Fibroblast of skin of abdomen (primary cell): ENCODE measurements at places on chromosomes 6 and 20.

DNA sequence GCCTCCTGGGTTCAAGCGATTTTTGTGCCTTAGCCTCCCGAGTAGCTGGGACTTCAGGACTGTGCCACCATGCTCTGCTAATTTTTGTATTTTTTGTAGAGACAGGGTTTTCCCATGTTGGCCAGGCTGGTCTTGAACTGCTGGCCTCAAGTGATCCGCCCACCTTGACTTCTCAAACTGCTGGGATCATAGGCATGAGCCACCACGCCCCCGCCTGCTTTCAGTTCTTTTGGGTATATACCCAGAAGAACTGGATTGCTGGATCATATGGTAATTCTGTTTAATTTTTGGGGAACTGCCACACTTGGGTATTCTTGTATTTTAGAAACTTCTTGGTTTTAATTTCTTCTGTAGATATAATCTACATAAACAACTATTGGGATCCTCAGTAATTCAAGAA is 17.0 kb downstream of the CDS2 start:
- no peak for DNase-seq

DNA sequence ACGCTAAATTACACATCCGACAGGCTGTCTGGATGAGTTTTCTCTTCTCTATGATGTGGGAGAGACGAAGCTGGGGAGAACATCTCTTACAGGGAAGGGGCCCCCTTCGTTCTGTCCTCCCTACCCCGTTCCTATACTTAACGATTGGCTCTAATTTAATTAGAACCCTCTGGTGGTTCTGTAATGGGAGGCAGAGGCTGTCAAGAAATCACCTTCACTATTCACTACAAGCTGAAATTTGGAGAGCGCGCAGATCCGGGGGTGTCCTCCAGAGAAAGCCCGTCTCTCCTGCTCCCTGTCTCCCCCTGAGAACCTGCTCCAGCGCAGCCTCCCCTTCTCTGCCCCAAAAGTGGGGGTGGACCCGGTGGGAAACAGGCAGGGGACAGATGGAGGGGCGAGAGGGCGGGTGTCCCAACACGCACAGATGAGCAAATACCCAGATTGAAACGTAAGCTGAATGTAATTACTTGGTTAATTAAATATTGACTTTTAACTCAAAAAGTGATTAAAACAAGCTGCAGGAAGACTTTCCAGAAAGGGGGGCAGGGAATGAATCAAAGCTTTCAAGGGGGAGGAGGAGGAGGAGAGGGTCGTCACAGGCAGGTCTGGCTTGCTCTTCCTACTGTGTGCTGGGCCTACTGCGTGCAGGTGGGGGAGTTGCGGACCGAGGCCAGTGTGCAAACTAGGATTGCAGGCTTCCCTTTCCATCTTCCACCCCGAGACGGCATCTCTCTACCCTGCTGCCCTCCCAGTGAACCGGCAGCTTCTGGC is 1.3 kb downstream of the SULF2 start:
- DNase-seq = no peak

DNA sequence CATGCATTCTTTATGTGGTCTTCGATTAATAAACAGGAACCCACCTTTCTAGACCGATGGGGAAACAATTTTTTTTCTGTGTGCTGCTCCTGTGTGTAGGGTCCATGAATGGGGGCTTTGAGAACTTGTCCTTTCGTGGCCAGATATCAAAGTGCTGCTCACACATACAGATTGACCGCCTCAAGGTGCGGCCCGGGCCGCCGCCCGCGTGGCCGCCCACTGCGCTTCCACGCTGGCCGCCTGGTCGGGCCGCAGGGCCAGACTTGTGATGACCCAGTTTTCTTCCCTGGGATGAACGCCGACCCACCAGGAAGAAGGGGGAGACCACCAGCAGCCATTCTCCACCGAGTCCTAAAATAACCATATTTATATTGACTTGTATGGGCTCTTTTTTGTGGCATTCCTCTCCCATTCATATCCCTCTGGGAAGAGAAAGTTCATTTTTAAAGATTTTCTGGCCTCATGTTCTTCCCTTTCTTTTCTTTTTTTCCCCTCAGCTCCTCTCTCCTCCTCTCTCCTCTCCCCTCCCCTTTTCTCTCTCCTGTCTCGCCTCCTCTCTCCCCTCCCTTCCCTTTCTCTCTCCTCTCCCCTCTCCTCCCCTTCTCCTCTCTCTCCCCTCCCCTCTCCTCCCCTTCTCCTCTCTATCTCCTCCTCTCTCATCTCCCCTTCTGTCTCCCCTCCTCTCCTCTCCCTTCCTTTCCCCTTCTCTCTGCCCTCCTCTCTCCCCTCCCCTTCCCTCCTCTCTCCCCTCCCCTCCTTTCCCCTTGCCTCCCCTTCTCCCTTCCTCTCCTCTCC is 264.8 kb upstream of the SUPT3H start:
- no peak for DNase-seq

DNA sequence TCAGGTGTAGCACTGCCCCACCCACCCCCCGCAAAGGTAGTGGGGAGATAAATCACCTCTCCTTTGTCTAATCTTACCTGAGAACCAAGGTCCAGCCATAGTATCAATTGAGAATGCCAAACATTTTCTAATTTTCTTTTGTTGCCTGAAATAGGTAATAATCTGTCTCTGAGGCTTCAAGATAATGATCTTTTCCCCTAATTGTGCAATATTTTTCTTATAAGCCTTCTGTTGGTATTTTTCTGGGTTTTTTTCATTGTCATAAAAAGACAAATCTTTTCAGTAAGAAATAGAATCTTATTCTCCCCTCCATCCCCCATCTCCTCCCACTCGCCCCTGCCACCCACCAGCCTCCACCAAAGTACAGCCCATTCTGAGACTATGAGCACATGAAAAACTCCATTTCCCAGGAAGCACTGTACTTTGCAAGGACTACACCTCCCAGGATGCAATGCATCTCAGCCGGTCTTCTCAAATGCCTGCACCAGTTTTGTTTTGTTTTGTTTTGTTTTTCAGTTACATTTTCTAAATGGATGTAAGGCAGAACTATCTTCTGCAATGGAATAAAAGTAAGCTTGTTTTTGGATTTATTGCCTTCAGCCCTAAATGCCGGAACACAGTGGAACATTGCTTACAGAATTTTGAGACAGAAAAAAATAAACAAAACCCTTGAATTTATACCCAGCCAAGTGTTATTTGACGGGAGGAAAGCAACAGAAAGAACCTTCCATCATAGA is 268.0 kb downstream of the TFAP2A start:
- peak; percentile 4 for DNase-seq

- DNase-seq = no peak
Measured at GRCh38 chr6:156556811-156557210, 220.4 kb upstream of the ARID1B start.

- no peak for DNase-seq
Measured at GRCh38 chr20:4794846-4795245, 73.1 kb downstream of the PRND start.

DNA sequence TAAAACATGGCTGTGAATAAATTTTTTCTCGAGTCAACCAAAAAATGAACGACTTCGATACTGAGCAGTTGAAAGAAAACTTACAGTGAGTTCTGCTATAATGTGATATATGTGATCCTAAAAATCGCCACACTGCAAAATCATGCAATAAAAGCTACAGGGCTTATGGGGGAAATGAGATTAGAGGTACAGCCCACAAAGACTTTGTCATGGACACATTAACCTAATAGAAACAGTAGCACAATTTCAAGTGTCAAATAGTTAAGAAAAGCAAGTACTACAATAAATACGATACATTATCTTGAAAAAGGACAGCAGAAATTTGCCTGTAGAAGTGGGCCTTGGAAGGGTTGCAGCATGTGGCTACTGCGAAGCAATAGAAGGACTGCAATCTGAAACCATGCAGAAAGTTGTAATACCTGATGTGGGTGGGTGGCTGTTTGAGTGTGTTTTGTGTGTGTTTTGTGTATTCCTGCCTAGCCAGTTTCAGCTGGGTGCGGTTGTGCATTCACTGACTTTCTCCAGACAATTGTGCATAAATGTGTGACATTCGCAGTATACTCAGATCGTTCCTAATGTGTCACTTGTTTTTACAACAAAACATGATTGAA is 79.1 kb downstream of the RPP40 start:
- DNase-seq = no peak

DNA sequence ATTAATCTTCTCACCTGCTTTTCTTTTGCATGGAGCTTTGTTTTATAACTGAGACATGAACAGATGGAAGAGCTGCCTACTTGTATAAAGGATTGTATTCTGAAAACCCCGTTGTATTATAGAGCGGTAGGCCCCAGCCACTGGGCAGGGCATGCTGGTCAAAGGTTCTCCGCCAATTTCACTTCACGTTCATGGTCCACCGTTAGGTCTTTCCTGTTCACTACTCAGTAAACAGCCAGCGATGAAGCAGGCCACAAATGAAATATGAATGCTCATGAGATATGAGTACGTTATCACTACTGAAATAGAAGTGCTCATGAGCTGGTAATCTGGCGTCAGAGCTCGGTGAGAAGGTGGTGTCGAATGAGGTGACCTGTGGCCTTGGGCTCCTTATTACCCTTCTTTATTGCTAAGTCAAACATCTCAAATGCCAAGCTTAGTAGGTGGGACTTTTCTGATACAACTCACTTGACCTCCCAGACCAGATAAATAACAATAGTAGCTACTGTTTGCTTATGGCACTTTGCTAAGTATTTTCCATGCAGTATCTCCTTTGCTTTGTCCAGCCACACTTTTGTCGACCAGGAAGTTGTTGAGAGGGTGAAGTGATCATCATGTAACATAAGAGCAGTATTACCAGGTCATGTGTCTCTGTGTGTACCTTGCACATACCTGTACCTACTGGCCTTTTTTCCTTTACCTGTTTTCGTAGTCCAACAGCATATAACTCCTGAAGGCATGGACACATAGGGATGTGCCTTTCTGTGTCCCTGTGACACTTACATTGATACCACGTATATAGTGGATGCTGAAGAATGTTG is 16.7 kb downstream of the EDN3 start:
- DNase-seq = no peak

DNA sequence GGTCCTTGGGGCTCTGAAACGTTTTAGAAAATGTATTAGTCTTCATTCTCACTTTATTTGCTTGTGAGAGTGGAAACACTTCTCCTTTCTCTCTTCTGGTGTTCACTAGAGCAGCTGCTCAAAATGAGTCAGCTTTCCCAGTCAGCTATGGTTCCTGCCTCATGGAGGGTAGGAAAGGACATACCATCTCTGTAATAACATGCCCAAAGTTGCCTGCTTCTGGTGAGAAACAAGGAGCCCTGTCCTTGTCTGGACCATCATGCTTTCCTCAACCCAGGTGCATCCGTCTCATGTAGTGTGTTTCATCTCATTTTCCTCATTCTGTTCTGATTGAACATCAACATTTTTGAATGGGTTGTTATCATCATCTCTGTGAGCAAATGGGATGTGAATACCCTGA is 17.1 kb upstream of the TINAG start:
- DNase-seq = peak; percentile 78

DNA sequence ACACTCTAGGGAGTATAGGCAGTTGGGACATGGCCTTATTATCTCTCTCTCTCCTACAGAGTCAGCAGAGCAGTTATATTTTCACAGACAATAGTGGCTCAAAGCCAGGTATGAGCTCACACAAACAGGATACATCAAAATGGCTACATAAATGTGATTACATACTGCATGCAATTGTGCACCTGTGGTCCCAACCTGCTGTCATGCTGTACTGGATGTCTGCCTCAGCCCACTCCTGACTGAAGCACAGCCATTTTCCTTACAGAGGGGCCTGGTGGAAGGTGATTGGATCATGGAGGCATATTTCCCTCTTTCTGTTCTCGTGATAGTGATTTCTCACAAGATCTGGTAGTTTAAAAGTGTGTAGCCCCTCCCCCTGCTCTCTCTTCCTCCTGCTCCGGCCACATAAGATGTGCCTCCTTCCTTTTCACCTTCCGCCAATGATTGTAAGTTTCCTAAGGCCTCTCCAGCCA is 37.0 kb upstream of the SAMHD1 start:
- peak; percentile 4 for DNase-seq

DNA sequence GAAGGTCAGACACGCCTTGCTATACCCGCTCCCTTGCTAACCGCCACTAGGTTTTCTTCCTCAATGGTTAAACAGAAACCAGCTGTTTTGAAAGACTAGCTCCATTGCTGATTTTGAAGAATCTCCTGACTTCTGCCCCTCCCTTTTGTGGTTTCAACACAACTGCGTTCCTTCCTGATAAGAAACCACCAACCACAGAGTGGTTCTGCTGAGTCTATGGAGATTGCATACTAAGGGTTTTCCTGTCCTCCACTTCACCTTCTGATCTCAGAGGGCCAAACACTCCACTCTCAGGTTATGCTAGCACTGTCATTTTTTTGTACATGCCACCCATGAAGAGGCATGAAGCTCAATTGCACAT is 207.9 kb downstream of the MYLK4 start:
- DNase-seq = peak; percentile 68

GRCh38 chr20:3814928-3815495 is 5.3 kb upstream of the AP5S1 start:
- DNase-seq = no peak

DNA sequence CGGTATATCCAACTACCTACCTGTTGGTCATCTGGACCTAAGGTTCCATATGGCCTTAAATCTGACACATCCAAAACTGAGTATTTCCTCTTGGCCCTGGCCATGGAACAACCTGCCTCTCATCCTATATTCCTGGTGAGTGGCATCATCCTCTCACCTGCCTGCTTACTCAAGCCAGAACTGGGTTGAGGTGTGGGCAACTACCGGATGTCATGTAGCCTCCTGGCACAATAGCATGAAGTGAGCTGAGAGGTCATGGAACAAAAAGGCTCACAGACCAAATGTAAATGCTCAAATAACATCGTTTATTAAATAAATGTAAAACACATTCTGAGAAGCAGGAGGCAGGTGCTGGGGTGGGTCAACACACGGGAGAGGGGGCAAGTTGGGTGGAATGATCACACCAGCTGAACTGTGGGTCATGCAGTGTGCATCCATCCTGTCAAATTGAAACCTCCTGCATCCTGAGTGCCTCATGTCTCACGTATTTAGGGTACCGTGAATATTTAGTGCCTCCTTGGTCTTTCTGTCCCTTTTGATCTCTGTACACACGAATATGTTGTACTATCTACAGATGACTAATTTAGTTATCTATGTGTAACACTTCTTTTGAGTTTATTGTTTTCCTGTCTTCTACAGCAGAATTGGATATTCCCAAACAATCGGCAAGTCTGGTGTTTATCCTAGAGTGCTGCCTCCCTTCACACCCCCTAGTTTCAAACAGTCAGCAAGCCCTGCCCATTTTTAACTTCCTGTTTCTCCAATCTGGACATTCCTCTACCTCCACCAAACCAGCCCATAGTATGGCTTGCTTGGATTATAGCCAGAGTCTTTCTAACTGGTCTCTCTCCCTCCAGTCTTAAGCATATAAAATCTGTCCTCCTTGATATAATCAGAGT is 7.9 kb upstream of the POU5F1 start:
- DNase-seq = peak; percentile 13
